AG08395 (cell line): ENCODE measurements at places on chromosomes 2 and 18.
A peak's percentile ranks its signal among the peaks of the same experiment; 100 is the strongest.

GRCh38 chr18:46222710-46223360 lies 118.7 kb downstream of the HAUS1 start:
- no peak for DNase-seq

GRCh38 chr2:161780881-161781280 lies 156.7 kb downstream of the SLC4A10 start:
- no peak for DNase-seq

GRCh38 chr2:239758279-239758877 lies 266.8 kb downstream of the NDUFA10 start:
- peak; percentile 5 for DNase-seq

DNA sequence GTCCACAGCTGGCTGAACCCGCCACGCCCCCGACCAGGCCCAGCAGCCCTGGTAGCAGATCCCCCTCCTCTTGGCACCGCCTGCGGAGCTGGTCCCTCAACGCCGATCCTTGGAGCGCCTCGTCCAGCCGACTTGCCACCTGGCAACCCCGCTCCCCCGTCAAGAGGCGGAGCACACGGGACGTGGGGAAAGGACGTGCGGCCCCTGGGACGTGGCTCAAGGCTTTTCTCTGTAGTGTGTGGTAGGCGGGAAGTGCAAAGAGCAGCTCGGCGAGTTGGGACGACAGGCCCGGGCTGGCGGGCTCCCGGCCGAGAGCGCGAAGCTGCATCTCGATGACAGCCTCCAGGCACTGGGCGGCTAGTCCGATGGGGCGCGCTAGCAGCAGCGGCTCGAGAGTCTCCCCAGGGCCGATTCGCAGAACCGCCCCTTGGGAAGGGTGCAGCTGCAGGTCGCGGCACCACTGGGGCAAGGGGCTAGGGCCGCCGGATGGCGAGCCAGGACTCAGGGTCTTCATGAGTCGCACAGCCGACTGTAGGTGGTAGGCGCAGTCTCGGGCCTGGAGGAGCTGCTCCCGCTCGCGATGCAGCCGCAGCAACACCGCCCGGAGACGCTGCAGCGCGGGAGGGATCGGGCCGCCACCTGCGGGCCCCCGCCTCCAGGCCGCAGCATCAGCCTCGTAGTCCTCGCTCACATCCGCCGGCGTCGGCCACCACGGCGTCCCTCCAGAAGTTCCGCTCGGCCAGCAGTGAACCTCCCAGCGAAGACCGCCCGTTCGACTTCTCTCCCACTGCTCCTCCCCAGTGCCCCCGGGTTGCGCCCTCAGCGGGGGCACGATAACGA lies 617 bp downstream of the CCDC142 start:
- DNase-seq: peak; percentile 31

DNA sequence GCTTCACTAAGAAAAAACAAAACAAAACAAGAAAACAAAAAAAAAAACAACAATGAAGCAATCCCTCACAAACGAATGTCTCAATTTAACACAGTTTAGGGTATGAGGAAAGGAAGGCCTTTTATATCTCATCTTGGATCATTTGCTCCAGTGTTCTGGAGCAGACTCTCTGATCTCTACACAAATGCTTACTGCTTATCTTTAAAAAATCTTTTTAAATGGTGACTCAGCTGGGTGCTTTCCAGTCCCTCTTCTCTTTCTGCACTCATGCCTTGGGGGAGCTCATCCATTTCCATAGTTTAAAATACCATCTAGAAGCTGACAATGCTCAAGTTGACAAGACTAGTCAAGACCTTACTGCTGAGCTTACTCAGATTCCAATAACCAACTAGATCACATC lies 56.2 kb downstream of the ETAA1 start:
- no peak for DNase-seq

DNA sequence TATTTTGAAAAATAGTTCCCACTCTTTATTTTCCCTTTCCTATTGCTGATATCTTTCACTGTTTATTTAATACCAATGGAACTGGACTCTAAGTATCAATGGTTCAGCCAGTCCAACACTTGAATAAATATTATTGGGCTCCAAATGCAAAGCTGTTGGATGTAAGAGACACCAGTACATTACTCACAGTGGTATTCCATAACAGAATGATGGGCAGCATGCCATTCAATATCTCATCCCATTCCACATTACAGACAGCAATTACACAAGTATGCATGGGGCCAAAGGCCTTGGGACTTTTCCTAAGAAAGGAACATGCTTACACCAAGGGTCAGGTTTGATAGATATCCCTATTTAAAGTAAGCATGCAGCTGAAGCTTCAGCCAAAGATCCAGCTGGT lies 231.9 kb downstream of the RND3 start:
- peak; percentile 49 for DNase-seq

DNA sequence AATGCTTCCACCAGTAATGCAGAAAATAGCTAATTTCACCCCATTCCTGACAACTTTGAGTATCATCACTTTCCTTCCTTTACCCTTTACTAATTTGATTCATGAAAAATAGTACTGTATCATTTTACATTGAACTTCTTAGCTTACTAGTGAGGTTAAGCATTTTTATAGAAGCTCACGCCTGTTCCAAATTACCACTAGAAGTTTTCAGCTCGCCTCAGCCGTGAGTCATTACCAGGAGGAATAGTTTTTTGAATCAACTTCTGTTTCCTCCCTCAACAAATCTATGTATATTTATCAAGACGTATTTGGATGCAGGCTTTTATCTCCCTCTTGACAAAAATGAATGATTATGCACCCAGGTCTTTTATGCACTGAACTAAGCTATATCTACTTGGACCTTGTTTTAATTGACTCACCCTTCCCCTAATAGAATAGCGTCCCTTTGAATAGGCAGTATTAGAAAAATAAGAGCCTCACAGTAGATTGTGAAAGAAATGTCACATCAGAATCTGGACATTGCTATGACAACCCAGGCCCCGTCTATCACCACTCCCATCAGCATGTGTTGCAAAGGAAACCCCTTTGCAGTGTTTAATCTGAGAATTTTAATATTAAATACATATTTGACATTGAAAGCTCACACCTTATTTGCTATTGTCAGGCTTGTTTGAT lies 207.4 kb upstream of the NRP2 start:
- DNase-seq: peak; percentile 72

DNA sequence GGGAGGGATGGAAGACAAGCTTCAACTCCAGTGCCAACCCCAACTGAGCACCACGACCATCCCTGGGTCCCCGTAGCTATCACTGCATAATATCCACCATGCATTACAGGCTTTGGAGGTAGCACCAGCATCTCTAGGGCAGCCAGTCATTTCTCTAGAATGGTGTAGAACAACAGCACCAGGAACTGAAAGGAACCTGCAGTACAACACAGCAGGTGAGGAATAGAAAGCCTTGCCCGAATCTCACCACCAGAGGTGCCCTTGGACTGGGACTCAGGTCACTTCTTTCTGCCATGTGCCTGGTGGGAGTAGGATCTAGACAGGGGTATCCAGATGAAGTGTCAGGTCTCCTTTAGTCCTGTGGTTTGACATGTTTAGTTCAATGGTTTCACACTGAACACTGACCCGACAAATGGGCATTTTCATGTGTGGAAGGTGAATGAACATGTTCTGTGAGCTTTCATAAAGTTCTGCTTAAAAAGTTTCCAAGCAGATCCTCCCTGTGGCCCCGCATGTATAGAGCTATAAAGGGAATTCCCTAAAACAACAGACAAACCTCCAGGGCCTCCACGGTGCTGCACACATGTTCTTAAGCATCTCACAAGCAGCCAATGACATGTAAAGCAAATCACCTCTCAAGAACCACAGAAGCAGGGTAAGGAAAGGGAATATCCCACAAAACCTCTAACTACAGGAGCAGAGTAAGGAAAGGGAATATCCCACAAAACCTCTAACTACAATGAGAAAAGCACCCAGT lies 208.3 kb downstream of the AFF3 start:
- no peak for DNase-seq

DNA sequence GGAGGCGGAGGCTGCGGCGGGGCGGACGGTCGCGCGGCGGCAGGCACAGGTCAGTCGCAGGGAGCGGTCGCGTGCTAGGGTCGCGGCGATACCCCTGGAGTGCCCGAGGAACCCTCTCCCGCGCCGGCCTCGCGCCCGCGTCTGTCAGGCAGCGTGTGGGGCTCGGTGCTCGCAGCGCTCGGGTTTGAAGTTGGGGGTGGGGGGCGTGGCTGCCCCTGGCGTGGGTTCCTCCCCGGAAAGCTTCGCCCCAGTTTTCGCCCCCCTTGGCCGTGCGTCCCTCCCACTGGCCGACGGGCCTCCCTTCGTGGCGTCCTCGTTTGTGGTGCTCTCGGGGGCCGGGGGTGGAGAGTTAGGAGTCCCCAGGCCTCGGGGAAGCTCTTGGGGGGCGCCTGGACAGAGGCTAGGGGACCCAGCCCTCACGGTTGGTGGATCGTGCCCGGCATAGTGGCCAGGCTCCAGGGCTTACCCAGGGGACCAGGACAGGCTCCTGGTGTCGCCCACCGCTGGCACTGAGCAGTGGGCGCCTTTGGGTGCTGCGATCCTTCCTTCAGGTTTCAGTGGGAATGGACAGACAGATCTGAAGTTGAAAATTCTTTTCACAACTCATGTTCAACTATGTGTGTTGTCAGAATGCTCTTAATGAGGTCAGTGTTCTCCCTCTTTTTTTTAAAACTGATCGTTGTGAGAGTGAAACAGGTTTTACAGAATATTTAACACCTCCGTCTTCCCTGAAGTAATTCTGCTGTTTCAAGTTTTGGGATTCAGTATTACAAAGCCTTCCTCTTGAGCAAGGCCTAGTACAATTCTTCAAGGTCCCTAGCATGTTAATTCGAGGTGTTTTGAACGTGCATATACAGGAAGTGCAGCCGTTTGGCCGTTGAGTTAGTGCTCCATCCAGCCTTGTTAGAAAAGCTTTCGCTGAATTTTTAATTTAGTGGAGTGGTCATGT lies 604 bp downstream of the RALBP1 start:
- DNase-seq: peak; percentile 39

GRCh38 chr18:35803551-35803950 lies 168.9 kb upstream of the RMP24 start:
- DNase-seq: no peak

GRCh38 chr18:54261894-54262293 lies 7.4 kb upstream of the POLI start:
- DNase-seq: no peak

DNA sequence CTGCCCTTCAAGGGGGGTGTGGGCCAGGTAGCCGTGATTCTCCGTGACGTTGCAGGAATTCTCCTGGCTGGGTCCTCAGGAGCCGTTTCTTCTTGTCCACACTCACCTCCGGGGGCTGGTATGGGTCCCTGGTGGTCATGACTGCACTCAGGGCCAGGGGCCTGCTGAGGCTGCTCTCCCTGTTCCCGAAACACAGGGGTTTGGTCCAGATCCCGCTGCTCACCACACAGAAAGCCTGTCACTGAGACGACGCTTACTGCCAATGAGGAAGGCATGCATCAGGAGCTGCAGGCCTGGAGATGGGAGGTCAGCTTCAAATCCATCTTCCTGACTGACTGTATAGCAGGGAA lies 160.7 kb downstream of the RTP5 start:
- DNase-seq: no peak

DNA sequence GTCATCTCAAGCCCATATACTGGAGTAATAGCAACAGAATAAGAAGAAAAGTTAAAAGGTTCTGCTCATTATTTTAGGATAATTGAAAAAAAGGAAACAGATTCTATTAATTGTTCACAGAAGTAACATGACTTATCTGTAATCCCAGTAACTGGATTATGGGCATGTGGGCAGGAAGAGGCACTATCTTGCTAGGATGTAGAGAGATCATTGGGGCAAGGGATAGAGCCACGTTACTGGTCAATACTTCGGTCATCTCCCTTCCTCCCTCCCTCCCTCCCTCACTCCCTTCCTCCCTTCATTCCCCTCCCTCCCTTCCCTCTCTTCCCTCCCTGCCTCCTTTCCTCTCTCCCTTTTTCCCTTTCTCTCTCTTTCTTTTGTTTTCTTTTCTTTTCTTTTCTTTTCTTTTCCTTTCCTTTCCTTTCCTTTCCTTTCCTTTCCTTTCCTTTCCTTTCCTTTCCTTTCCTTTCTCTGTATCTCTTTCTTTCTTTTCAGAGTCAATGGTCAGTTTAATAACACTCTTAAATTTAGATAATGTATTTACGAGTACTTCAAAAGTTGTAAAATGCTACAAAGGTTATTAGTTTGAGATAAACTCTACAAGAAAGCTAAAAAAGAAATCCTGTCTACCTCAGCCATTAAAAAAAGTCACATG lies 82.8 kb downstream of the FHOD3 start:
- DNase-seq: no peak

GRCh38 chr2:31992025-31992579 lies 18.7 kb downstream of the MEMO1 start:
- no peak for DNase-seq

DNA sequence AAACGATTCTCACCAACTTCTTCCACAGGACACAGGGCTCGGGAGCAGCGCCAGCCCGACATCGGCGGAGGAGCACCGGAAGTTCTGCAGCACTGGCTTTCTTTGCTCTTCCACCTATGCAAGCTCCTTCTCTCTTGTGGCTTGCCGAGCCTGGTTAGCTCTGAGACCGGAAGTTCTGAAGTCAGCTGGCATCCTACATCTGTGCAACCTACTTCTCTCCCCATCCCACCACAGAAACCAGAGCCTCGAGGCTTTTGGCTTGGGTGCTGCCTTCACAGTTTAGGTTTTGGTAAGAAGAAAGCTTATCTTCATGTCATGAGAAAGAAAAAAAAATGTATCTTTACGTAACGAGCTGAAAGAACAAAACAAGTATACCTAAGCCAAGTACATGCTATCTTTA lies 111.7 kb downstream of the ANKRD44 start:
- no peak for DNase-seq

GRCh38 chr2:122652670-122653069 lies 897.2 kb downstream of the TSN start:
- no peak for DNase-seq

- no peak for DNase-seq
Measured at GRCh38 chr2:328761-329160, 40.9 kb upstream of the ALKAL2 start.

GRCh38 chr18:7071600-7071999 lies 46.0 kb downstream of the LAMA1 start:
- no peak for DNase-seq

DNA sequence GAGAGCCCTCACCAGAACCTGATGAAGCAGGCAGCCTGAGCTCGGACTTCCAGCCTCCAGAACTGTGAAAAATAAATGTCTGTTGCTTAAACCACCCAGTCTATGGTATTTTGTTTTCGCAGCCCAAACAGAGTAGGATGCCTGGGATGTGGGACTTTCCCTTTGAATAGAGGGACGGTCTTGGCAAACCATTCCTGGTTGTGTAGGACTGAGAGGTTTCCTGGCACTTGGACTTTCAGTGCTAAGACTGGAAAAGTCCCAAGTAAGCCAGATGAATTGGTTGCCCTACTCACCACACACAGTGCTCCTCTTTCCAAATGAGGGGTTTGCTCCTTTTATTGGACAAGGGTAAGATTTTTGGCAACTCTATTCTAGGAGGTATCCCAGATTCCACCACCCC lies 46.8 kb upstream of the ACMSD start:
- DNase-seq: no peak

- DNase-seq: no peak
Measured at GRCh38 chr2:108304975-108305374, 16.3 kb downstream of the SULT1C2 start.
